ENCODE measurements at places on chromosomes 4 and X.

DNA sequence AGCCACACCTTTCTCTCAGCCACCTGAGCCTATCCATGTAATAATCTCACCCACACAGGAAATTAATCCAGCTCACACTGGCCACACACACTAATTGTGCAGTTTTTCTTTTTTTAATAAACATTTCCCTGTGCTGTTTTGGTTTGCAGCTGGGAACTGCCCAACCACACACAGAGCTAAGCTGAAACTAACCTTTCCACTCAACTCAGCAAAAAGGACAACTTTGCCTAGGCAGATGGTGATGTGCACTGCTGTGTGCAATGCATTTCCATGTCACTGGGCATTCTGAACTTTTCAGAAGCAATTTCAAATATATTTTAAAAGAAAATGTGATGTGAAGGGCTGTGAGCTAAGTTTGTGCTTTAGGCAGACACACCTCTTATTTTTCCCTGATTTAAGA lies 70.0 kb upstream of the TLL1 start:
- no peak for DNase-seq

DNA sequence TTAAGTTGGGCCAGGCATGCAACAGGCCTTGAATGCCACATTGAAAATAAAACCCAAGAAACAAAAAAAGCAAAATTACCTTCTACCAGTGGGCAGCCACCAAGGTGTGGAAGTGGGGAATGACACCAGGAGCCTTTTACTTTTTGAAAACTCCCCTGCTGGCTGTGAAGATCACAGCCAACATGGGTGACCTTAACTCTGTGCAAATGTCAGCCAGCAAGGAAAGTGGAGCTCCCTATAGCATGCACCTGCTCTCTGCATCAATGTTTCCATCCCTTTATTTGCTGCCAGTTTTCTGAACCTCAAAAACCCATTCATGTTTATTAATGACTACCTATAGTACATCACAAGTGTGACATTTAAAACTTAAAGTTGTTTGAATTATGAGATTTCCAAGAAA lies 63.7 kb downstream of the HS3ST1 start:
- DNase-seq = no peak

GRCh38 chr4:141140391-141141200 lies 7.3 kb upstream of the RNF150 start:
- no peak for DNase-seq

- DNase-seq = peak; percentile 83
These were observed 7.5 kb downstream of the ASB5 start for GRCh38 chr4:176261481-176261880.
